H7 (cell line): ENCODE measurements at places on chromosomes 1 and 21. TPM values are rescaled to one million over a fixed set of nuclear protein-coding genes. Genes with fewer than 3 reads are reported as not detected.

DNA sequence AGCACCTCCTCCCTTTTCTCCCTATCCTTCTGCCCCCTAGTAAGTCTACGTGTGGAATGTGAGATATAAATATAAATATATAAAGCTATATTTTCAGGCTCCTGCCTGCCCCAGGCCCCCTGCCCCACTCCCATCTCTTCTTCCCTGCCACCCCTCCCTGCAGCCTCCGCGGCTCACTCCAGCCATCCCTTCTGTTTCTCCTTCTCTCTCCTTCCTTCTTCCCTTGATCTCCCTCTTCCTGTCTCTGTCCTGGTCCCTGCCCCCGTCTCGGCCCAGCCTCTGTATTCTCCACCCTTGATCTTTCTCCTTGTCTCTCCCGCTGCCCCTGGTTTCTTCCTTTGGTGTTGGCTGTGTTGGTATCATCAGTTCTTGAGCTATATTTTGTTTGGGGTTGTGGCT is 23.2 kb downstream of the DMBX1 start:
- DNase-seq = no peak

GRCh38 chr1:17251701-17252376 is 2.9 kb downstream of the PADI3 start:
- no peak for DNase-seq

DNA sequence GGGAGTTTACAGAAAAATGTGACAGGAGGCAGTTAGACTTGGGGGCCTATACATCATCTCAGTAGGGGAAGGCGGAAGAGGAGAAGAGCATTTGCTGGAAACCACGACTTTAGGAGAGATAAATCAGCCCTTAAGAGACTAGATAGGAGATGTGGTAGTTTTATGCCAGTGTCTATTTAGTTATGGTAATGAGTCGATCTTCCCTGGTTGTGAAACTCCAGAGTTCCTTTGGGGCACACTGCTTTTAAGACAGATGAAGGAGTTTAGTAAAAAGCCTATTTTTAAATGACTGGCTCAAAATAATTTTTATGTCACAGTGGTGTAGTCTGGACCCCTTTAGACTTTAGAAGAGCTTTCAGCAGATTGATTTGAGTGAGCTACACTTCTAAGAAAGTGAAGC is 7.8 kb downstream of the PGM1 start:
- DNase-seq = no peak

The AGRN gene
- total RNA-seq = 126 and 130 TPM in 2 replicates

The LIN28A gene
- total RNA-seq = 863 and 868 TPM in 2 replicates
